Fibroblast of skin of scalp (primary cell): ENCODE measurements at places on chromosomes 6 and 20.
A peak's percentile ranks its signal among the peaks of the same experiment; 100 is the strongest.

DNA sequence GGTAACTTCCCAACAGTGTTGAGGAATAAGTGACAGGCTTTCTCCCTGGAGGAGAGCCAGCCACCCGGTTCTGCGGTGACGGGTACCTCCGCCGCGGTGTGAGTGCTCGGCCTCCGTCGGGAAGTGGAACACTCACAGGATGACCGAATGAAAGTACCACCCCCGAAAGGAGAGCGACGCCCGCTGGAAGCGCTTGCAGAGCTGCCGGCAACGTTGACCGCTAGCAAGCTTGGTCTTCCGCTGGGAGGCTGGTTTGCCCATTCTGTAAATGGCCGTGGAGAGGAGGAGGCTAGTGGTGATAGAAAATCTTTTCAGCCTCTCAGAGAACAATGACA is 614 bp upstream of the TMEM242 start:
- DNase-seq: peak; percentile 77

- no peak for DNase-seq
Measured at GRCh38 chr6:6920114-6920986, 187.4 kb upstream of the RREB1 start.

DNA sequence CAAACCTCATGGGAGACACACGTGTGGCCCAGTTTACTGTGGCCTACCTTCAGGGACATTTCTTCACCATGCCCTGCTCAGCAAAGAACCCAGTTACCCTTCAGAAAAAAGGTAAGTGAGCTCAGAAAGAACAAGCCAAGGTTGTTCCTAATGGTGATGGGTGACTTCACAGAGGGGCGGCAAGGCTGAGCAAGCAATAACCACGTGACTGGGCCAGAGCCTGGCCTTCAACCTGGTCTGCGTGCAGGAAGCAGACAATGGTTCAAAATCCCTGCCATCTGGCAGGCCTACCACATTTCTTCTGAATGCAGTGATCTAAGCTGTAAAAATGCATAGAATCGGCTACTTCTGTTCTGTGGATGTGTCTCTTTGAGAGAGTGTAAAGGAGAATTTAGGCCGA is 115.5 kb upstream of the CST7 start:
- no peak for DNase-seq

DNA sequence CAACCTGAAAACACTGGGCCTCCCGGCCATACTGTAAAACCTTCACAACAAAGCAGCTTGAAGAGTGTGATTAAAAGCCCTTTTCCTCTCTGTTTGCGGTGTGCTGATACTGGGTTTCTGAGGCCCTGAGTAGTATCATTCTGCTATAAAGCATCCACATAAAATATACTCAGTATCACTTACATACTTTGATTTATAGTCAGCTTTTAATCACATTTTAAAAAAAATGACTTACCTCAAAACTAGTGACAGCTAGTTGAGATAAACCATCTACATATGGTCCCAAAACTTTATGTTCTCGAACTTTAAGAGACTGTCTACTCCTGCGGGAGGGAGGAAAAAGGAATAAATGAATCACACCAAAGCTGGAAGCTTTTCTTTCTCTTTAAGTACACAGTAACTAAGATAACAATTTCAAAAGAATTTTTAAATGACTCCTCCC is 135.7 kb downstream of the KIF13A start:
- peak; percentile 68 for DNase-seq

- DNase-seq: no peak
Measured at GRCh38 chr6:81808851-81809570, 56.5 kb upstream of the TENT5A start.

DNA sequence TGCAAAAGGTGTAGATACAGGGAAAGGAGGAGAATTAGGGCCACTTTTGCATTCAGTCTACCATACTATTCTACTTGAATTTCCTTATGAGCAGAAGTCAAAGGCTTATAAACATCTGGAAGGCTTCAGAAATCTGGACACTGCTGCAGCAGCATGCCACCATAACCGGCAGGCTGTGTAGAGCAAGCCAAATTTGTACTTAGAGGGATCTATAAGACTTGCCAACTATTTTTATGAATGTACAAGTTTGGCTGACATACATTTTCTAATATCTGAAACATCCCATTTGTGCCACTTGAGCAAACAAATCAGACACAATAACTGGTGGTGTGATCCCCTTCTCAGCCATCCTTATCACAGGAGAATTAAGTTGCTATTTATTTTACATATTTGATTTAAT is 14.0 kb upstream of the PLCB1 start:
- DNase-seq: no peak

- DNase-seq: no peak
Measured at GRCh38 chr6:10531503-10531902, 10.4 kb downstream of the GCNT2 start.

GRCh38 chr6:152004036-152004566 is 196.6 kb downstream of the ESR1 start:
- no peak for DNase-seq

- no peak for DNase-seq
Measured at GRCh38 chr6:10099529-10100140, 315.2 kb downstream of the TFAP2A start.

DNA sequence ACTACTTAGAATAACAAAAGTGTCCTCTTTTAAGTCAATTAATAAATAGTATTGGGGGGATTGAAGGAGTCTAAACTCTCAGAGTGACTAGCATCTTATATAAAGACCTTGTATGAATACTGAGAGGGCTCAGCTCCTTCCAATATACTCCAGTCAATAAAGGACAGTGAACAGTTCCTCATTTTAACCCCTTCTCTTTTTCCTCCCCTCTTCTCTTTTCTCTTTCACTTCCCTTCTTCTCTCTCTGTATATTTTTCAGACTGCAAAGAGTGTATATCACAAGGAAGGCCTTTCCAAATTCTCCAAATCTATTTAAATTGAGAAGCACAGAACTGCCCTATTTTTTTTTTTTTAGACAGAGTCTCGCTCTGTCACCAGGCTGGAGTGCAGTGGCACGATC is 99.5 kb downstream of the CD164 start:
- DNase-seq: no peak
